HFF-Myc (cell line): ENCODE measurements at places on chromosomes 5 and 9.

DNA sequence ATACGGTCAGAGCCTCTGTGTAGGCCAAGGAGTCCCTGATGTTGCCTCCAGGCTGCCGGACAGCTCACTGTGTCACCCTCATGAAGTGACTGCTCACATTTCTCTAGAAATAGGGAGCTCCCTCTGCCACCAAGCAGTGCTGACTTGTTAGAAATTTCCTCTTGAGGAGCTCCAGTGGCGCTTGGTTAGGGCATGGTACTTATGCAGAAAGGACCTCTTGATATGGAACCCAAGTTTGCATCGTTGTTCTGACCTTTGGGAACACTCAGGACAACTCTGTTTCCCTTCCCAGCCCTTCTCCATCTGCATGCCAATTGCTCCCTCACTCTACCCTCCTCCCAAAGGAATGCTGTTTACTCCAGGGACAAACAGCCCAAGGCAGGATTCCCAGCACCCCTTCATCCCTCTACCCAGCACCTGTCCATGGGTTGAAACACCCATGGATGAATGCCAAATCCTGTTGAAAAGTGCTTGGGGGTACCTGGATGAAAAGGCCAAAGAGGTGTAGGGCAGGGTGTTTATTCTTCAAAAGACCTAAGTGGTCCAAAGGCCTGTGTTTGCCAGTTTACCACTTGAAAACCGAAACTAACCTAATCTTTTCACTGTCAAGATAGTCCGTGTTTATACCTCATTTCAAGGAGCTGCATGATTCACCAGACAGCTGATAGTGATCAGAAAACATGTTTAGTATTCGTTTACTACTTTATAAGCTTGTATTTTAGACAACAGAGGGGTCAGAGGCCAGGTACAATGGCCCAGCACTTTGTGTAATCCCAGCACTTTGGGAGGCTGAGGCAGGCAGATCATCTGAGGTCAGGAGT is 51.1 kb downstream of the KLF4 start:
- no peak for DNase-seq

- no peak for DNase-seq
Observed at GRCh38 chr9:128473104-128473503, 17.3 kb downstream of the ODF2 start.

DNA sequence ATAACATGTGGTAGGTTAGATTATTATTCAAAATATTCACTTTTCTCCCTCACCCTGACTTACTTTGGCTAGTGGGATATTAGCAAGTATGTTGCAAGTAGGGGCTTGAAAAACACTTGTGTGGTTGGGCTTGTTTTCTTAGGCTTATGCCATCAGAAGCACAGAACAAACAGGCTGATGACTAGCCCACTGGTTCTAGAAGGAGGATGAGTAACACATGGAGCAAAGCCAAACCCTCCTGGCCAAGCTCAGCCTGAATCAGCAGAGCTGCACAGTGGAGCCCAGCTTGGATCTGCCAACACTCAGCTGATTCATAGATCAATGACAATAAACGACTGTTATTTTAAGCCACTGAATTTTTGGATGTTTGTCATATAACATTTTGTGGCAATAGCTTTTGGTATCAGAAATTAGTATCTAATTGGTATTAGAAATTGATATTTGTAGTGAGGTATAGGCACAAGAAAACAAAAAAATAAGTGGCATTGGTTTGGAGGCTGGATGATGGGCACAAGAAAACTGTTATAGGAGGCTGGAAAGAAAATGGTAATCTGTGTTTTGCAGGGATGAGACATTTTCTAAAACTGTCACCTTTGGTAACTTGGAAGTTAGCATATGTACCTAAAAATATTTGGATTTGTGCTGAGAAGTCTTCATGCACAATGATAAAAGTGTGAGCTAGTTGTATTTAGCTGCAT is 46.1 kb upstream of the ZBED3 start:
- peak; percentile 84 for DNase-seq

DNA sequence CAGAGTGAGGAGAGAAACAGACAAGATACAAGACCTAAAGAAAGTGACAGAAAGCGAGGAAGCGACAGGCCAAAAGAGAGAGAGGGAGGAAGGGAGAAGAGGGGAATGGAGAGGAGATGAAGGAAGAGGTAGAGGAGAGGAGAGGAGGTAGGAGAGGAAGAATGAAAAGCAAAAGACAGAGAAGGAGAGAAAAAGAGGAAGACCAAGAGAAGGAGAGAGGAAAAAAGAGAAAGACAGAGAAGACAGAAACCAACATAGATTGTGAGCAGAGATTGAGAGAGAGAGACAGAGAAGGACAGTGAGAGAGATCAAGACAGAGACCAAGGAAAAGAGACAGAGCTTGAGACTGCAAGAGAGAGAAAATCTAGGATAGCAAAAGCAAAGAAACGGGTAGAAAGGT is 58.6 kb upstream of the FNIP1 start:
- DNase-seq: no peak

GRCh38 chr5:1446602-1447343 is 1.5 kb upstream of the SLC6A3 start:
- DNase-seq: no peak

- DNase-seq: no peak
Observed at GRCh38 chr9:37949576-37949975, 45.6 kb upstream of the SLC25A51 start.

GRCh38 chr5:127907907-127908306 is 175.7 kb upstream of the SLC12A2 start:
- DNase-seq: no peak

GRCh38 chr9:12230708-12231107 is 462.5 kb upstream of the TYRP1 start:
- DNase-seq: no peak

GRCh38 chr5:92890841-92891244 is 690.2 kb downstream of the NR2F1-AS1 start:
- DNase-seq: no peak

DNA sequence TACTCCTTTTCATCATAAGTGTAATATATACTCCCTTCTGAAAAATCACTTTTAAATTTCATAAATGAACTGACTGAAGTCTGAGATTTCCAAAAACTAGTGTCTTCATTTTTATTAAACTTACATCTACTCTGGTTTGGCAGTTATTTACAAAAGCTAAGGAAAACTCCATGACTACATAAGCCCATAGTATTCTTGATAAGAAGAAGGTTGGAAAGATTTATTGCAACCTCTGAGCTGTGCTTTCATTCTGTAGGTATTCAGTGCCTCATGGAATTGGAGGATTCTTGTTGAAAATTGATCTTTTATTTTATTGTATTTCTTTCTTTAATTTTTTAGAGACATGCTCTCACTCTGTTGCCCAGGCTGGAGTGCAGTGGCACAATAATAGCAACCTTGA is 41.7 kb downstream of the GNAQ start:
- no peak for DNase-seq

- no peak for DNase-seq
Observed at GRCh38 chr9:19140259-19140658, 13.0 kb upstream of the PLIN2 start.

DNA sequence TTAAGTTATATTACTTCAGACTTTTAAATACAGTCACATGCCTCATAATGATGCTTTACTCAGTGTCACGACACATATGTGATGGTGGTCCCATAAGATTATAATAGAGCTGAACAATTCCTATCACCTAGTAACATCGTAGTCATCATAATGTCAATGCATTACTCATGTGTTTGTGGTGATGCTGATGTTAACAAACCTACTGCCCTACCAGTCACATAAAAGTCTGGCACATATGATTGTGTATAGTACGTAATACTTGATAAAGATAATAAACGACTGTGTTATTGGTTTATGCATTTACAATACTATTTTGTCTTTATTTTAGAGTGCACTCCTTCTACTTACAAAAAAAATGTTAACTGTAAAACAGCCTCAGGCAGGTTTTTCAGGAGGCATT is 103.7 kb downstream of the PAM start:
- DNase-seq: peak; percentile 70

DNA sequence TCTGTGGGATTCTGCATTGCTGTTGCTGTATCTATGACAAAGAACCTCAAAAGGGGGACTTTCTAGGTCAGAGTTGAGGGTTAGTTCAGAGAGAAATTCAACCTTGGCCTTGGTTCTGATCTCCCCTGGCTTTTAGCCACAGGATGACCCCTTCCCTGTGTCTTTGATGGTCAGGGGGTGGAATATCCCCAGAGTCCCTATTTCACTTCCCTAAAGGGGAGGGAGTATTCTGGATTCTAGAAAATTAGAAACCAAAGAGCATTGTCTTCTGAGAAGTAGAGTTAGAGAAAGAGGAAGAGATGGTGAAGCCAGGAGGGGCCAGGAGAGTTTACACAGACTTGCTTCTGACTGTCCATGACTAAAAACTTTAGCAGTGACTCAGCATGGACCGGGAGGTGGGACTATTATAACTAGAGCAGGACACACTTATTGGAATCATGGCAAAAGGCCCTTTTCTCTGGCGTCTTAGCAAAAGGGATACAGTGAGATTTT is 56.2 kb upstream of the LPAR1 start:
- no peak for DNase-seq

DNA sequence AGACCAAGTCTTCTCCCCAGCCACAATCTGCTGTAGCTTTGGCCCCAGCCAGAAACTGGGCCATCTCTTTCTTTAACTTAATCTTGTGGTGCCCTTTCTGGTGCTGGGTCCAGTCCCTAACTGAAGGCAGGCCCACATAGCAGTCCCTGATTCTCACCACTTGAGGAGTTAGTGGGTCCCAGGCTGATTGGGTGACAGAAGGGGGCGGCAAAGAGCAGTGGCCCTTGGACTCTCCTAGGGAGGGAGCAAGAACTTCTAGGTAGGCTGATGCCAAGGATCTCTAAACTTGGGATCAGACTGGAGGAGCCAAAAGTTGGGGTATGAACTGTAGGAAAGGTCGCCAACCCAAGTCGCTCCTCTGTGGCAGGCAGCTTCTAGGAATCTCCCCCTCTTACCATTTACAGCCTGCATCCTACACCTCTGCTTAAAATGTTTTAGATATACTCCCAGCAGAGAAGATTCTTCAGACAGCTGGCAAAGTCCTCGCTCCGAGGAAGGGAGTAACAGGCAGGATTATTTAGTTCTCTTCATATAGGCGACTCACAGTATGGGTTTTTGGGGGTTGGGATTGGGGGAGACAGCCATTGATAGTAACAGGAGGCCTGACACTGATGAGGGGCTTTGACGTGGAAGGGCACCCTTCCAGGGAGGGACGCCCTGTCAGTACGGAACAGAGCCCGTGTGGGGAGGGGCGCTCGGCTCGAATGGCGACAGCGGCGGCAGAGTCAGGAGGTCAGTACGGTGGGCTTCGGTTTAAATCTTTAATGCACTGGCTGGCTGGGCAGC is 2.0 kb upstream of the CCL27 start:
- peak; percentile 54 for DNase-seq

DNA sequence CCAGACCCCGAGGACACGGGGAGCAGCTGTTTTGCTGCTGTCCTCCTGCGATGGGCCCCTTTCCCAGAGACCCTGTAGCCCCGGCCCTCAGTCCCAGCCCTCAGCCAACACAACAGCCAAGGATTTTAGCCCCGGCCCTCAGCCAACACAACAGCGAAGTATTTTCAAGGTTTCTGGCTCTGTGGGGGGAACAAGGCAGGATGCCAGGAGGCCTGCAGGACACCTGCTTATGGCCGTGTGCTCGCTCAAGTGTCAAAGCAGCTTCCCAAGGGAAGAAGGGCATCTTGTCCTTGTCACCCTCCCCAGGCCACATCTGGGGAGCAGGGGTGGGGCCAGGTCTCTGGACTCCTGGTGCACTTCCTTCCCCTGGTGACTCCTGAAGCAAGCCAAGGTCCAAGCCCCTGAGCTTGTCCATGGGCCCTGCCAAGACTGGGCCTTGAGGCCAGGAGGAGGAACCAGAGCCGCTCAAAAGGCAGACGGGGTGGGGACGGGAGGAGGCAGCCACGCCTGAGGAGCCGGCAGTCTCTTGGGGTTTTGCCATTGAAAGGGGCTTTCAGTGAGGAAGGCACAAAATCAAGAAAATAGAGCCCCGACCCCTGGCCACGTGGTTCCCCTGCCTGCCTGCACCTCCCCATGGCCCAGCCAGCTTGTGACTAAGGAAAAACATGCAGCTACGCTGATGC is 10.8 kb downstream of the KCNT1 start:
- DNase-seq: no peak

- DNase-seq: no peak
Observed at GRCh38 chr9:12703996-12704395, 10.8 kb downstream of the TYRP1 start.

DNA sequence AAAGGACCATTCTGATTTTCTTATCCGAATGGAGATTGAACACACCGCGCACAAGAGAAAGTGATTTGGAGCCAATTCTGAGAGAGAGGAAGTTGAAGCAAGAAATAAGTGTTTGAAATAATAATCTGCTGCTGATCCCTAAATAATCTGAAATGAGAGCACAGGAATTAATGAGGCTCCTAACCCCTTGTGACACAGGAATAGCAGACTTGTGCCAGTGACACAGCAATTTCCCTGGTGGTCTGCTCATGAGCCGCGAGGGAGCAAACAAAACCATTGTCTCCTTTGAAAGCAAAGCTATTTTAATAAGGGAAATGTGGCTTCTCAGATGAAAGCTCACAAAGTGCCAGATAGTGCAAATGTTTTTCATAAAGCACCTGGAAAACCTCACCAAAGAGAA is 936.1 kb upstream of the WWC1 start:
- no peak for DNase-seq

GRCh38 chr5:164663198-164663989 is 1158.0 kb downstream of the MAT2B start:
- no peak for DNase-seq

GRCh38 chr5:179130101-179130681 is 70.0 kb downstream of the ZNF354C start:
- no peak for DNase-seq

DNA sequence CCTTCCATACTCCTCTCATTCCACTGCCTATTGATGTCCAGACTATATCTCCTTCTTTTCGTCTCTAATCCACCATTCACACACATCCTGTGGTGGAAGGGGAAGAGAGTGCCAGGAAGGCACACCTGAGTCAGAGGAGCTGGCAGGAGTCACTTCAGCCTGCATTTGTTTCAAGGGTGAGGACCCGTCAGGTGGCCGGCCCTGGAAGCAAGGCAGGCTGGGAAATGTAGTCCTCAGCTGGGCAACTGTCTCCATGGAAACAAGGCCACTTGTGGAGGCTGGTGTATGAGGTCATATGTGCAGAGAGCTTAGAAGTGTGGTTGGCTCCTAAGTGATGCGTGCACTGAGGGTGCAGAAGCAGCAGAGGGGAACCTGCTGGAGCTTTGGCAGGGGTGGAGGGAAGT is 278.4 kb downstream of the NSG2 start:
- no peak for DNase-seq

- DNase-seq: no peak
Observed at GRCh38 chr9:87237336-87237735, 260.3 kb upstream of the DAPK1 start.

GRCh38 chr5:61141801-61142200 is 20.5 kb downstream of the SMIM15 start:
- no peak for DNase-seq

GRCh38 chr5:53429706-53430105 is 50.7 kb upstream of the FST start:
- no peak for DNase-seq
